Activated T-cell treated with anti-CD3 and anti-CD28 coated beads for 24 hours (primary cell): ENCODE measurements at places on chromosomes 1 and 21.
A peak's percentile ranks its signal among the peaks of the same experiment; 100 is the strongest.

DNA sequence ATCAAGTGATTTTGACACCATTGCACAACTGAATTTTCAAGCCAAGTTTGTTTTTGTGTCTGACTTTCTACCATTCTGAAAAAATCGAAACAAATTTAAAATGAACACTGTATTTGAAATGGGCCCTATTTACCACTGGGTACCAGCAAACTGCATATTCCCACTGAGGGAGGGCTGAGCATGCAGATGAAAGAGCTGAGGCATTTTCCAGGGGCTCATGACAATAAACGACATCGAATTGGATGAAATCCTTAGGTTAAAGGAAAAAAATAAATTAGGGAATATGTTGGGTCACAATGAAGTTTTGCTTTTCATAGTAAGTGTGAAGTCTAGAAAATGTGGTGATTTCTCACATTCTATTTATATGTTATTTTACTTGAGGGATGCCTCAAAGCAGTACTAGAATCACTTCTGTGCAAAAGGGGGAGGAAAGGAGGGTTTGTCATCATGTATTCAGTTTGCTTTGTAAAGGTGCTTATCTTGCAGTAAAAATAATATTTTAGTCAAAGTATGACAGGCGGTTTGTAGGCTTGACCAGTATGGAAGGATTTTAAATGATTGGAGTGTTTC is 11.2 kb downstream of the ZBTB18 start:
- no peak for DNase-seq

GRCh38 chr1:20615946-20616846 is 17.1 kb upstream of the PINK1 start:
- DNase-seq: no peak

DNA sequence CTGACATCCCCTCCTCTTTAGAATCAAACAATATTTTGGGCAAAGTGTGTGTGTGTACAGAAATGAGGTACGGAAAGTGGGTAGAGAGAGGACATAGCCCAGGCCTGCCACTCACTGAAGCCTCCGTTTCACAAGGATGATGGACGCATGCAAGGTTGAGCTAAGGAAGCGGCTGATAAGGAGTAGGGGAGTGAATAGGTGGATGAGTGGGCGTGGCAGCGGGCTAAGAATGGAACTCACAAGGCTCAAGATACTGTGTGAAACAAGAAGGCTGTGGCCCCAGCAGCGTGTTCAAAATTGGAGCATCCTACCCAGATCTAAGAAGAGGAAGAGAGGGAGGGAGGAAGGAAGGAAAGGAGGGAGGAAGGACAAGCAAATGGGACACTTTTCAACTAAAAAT is 37.5 kb downstream of the VWA5B1 start:
- no peak for DNase-seq

DNA sequence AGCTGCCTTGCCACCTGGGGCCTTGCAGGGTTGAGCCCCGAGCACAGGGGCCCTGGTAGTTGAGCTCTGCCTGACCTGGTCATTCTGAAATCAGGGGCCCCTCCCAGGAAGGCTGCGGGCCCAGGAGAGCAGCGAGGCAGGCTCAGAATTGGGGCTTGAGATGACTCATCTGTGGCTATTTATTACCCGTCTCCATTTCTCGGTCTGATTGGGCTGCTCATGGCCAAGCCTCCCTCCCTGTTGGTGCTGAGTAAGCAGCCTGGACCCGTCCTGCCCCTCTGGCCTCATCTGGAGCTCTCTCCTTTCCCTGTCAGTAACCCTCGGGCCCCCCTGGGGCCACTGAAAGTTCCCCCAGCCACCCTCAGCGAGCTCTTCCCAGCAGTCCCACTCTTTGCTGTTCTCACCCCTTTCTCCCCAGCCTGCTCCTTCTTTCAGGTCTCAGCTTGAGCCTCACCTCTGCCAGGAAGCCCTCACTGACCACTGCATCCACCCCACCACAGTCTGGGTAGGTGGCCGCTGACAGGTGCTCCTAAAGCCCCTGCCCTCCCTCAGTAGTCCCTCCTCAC is 11.0 kb upstream of the TNFRSF8 start:
- no peak for DNase-seq

GRCh38 chr21:26007951-26008498 is 162.5 kb downstream of the APP start:
- no peak for DNase-seq

- DNase-seq: no peak
Observed at GRCh38 chr1:218942431-218942830, 231.2 kb upstream of the LYPLAL1 start.

DNA sequence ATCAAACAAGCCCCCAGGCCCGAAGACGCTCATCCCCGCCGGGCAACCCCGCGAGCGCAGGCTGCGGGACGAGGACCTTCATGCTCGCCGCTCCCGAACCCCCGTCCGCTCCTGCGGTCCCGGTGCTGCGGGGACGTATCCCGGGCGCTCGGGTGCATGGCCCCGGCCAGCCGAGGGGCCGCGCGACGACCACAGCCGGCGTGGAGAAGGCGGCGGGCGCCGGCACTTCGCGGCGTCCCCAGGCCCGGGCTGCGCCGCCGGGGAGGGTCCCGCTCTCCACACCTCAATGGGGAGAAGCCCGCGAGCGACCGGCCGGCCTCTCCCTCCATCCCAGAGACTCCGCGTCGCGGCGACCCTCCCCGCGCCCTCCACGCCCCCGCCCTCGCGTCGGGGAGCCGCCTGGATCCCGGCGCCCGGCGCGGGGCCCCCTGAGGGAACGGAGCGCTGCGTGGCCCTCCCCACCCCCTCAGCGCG is 401 bp downstream of the ERRFI1 start:
- DNase-seq: no peak

- DNase-seq: no peak
Observed at GRCh38 chr1:210940081-210940617, 193.8 kb downstream of the KCNH1 start.

DNA sequence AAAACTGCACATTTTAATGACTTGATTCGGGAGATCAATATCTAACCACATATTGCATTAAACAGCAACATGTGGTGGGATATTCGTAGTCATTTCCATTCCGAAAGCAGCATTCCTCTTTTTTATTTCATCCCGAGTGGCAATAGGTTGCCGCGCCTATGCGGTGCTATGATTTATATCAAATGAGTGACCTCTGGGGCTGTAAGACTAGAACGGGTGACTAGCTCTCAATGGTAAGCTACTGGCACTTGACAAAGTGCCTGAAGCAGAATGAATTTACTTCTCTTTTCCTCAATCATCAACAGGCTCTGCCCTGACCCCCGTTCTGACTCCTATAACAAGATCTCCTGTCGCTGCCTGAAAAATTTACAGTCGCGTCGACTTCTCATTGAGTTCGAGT is 162.3 kb downstream of the ZNF281 start:
- no peak for DNase-seq

DNA sequence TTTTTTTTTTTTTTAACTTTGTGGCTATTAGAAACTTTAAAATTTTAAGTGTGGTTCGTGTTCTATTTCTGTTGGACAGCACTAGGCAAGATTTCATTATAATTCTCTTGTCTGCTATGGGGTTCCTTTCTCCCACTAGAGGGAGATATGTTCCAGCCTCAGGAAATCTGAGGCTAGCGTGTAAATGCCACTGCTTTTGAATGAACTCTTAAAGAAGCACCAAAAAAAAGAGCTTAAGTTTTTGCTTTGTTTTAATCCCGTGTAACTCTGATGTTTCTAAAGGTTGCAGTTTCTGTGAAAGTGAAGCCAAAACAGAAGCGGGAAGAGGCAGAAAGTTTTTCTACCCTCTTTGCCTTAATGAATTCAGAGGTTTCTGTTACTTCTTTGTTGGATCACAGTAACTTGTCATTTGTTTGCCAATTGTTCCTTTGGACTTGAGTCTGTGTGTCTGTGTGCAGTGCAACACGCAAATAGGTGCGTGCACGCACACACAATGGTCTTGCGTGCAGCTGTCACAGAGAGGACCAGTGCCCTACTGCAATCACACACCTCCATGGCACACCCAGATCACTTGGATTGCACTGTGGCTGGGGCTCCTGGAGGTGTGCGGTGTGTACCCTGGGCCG is 32.3 kb downstream of the HHAT start:
- no peak for DNase-seq

GRCh38 chr1:6093071-6093470 is 47.4 kb downstream of the KCNAB2 start:
- no peak for DNase-seq

- DNase-seq: no peak
Observed at GRCh38 chr1:223486932-223487886, 94.0 kb downstream of the CCDC185 start.

DNA sequence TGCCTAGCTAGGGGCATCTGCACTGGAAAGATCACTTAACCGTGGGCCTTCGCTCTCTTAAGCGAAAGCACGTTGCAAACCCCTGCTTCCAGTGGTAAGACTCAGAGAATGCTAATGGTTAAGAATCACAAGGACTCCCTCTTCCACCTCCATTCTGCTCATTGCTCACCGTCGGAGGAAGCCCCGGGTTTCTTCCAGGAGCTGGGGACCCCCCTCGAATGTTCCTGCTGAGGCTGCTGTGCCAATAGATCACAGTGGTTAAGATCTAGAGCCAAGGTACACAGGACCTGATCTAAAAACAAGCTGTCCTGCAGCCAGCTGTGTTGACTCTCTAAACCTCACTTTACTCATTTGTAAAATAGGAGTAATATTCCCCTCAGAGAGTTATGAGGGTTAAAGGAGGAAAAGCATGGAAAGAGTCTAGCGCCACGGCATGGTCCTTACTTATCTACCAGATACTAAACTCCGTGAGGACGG is 765 bp downstream of the VAMP3 start:
- DNase-seq: no peak

- DNase-seq: no peak
Observed at GRCh38 chr1:204491655-204492054, 3.0 kb downstream of the PIK3C2B start.

GRCh38 chr1:114000406-114000805 is 21.1 kb downstream of the OLFML3 start:
- DNase-seq: no peak

DNA sequence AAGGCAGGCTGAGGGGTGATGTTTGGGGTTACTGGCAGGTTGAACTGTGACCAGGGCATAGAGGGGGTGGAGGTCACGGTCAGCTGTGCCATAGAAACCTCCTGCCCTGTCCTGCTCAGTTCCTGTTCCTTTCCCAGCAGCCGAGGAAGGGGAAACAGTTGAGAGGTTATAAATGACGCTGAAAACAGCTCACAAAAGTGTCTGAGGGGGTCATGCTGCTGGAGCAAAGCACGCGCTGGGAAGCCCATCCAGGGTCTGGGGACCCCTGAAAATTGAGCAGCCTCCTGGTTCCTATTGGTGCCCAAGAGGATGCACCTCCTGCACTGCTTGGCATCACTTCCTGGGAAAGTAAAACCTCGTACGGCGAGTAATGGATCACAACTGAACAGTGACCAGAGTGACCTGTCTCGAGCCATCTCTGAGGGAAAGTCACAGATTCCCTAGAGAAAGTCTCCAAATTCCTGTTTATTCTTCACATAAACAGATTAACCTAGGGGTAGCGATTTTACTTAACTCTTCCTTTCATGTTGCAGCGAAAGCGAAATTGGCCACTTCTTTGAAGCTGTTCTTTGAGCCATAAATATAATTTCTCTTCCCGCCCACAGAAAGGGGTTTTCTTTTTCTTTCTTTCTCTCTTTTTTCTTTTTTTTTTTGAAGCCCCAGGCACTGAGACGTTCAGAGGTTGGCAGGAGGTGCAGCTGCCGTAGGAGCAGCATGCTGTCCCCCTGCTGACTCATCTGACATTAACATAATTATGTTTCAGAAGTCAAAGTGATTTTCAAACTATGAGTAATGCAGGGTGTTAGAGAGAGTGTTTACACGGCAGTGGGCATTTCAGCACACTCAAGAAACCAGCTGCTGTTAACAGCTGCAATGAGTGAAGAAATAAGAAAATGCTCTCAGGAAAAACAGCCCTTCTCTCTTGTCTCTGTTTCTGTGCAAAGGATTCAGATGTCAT is 41.8 kb upstream of the ATF3 start:
- DNase-seq: peak; percentile 54

- no peak for DNase-seq
Observed at GRCh38 chr1:114122941-114123618, 30.6 kb downstream of the SYT6 start.

DNA sequence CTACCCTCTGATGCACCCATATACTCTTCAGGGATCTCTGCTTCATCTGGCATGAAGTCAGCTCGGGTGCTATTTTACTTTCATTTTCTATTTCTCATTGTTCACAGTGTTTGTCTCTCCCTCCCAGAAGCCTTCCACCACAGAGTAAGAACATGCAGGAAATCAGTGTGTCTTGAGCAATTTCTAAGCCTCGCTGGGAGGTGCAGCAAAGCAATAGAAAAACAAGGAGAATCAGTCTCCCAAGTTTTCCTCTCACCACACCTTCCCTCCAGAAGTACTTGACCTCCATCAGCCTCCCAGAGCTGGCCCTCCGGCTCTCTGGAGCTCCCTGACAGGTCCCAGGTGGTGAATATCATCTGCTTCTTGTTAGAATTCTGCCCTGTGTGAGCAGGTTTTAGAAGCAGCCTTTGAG is 594.7 kb upstream of the CAMK1G start:
- peak; percentile 2 for DNase-seq

DNA sequence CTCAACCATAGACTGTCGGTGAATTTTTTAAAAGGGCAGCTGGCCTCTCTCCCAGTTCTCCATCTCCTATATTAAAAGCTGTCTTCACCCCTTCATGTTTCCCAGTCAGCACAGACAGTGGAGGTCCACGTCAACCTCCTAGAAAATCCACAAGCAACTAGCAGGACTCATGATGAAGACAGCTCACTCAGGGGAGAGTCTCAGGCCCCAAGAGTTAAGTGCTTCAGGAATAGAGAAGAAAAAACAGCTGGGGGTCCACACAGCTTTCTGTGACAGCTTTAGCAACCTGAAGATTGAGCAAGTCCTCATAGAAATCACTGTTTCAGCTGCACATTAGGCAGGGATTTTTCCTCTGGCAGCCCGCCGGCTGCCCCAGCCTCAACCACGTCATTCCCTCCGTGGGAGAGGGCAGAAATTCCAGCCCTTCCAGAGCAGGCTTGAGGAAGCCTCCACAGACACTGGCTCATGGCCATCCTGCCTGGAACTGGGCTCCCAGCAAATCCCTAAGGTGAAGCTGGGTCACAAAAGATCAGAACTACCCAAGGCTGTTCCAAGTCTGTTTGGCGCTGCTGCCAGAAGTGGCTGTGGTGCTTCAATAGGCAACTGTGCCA is 15.2 kb downstream of the GPR161 start:
- no peak for DNase-seq

- no peak for DNase-seq
Observed at GRCh38 chr1:200588698-200589097, 31.9 kb downstream of the KIF14 start.

DNA sequence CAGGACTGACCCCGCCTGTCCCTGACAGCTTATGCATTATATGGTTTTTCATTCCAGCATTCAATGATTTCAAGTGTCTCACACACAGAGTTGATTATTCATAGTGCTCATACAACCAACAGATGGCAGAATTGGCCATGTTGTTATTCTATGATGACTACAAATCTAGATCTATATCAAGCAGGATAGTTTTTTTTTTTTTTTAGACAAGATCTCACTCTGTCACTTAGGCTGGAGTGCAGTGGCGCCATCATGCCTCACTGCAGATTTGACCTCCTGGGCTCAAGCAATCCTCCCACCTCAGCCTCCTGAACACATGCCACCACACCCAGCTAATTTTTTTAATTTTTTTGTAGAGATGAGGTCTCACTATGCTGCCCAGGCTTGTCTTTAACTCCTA is 40.1 kb upstream of the LRRC8D start:
- no peak for DNase-seq
